ENCODE measurements at places on chromosomes 16 and 17. TPM values are rescaled to one million over a fixed set of nuclear protein-coding genes. Genes with fewer than 3 reads are reported as not detected.

Gene CHMP6
- total RNA-seq = 23.7 TPM

Gene AXIN2
- total RNA-seq = 23.5 TPM

Gene ENPP7
- not detected for total RNA-seq

Gene CRYBA1
- not detected for total RNA-seq

Gene KLHL10
- 0.43 TPM for total RNA-seq

Gene EXOC3L1
- total RNA-seq = 3.1 TPM

Gene AOC3
- total RNA-seq = 342 TPM

Gene INCA1
- total RNA-seq = 1.3 TPM

Gene SLC13A2
- 0.14 TPM for total RNA-seq

Gene RTN4RL1
- total RNA-seq = 4.3 TPM

Gene PRSS27
- 0.71 TPM for total RNA-seq

Gene HOXB13
- not detected for total RNA-seq

Gene SLC38A7
- 16.2 TPM for total RNA-seq

Gene NCBP3
- total RNA-seq = 22.8 TPM

Gene B4GALNT2
- total RNA-seq = 0.10 TPM

Gene LYRM9
- total RNA-seq = 7.8 TPM

Gene CARD14
- total RNA-seq = 0.24 TPM

Gene MSLN
- 0.29 TPM for total RNA-seq

Gene ZFP1
- 10.2 TPM for total RNA-seq

Gene HBA2
- 2,679 TPM for total RNA-seq

Gene GUCY2D
- not detected for total RNA-seq

Gene PITPNM3
- total RNA-seq = 13.4 TPM

Gene IQCK
- 9.5 TPM for total RNA-seq

Gene CCL17
- not detected for total RNA-seq

Gene FTO
- total RNA-seq = 98.0 TPM

Gene HBQ1
- total RNA-seq = not detected

Gene ITGA2B
- 1.4 TPM for total RNA-seq

Gene C1QTNF8
- total RNA-seq = not detected

Gene KRT24
- not detected for total RNA-seq

Gene IRX5
- 0.38 TPM for total RNA-seq

Gene GINS2
- total RNA-seq = 0.56 TPM

Gene TBC1D3I
- total RNA-seq = not detected

Gene OTOP2
- total RNA-seq = not detected

Gene CMTM1
- 2.1 TPM for total RNA-seq

Gene KRT33A
- total RNA-seq = not detected

Gene FBXL19
- 14.5 TPM for total RNA-seq

Gene NPIPA8
- total RNA-seq = 18.8 TPM

Gene RAMP2
- 56.8 TPM for total RNA-seq

Gene MYH8
- not detected for total RNA-seq

Gene SHCBP1
- 2.5 TPM for total RNA-seq

Gene SCARF1
- total RNA-seq = 13.0 TPM

Gene TMC6
- total RNA-seq = 35.6 TPM

Gene KRT13
- not detected for total RNA-seq

Gene BRIP1
- total RNA-seq = 0.69 TPM

Gene C16orf96
- 0.09 TPM for total RNA-seq

Gene KRTAP9-8
- not detected for total RNA-seq

Gene TMEM88
- 17.5 TPM for total RNA-seq

Gene CES1
- 29.9 TPM for total RNA-seq

Gene CNGB1
- not detected for total RNA-seq

Gene EFCAB5
- total RNA-seq = 1.2 TPM

Gene APOH
- total RNA-seq = not detected

Gene CXCL16
- 14.8 TPM for total RNA-seq

Gene CACNG1
- total RNA-seq = not detected
